Epithelial cell of proximal tubule (primary cell): ENCODE measurements at places on chromosomes 7 and 10.

DNA sequence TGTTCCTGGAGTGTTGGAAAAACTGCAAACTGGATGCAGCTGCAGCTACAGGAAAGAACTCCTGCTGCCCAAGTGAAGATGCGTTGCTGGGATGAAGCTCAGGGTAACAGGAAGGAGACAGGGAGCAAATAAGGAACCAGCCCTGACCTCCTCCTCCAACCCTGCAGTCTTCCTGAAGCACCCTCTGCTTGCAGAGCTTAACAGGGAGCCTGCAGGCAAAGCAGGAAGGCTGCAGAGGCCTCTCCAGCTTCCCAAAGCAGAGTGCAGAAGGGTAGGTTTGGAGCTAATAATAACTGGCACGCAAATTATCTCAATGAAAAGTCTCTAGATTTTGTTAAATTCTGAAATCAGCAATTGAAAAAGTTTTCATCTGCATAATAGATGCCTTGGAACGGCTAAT is 92.5 kb downstream of the SORCS1 start:
- no peak for DNase-seq

GRCh38 chr10:128078136-128078969 is 47.9 kb downstream of the MKI67 start:
- no peak for DNase-seq

DNA sequence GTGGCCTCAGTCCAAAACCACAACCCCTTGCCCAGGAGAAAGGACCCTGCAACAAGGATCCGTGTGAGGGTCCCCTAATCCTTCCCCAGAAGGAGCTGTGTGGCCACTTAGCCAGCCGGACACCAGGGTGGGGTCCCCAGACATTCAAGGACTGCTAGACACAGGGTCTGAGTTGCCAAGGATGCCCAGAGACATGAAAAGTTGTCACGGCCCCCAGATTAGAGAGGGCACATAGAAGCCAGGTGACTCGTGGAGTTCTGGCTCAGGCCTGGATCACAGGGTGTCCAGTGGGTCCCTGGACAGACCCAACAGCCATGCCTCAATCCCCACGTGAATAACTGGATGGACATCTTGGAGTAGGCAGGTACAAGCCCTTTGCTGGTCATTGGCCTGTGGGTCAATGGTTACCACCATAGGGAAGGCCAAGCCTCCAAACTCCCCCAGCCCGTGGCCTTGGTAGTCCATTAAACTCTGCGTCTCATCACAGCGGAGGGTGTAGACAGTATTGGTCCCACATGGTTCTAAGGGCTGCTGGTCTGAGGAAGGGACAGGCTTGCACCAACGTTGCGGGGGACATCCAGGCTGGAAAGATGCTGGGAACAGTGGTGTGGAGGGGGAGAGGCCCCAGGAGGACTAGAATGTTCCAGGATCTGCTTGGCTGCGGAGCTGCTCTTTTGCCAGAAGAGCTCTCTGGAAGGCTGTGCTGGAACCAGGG is 205.9 kb upstream of the PPP2R2D start:
- DNase-seq, result no peak

GRCh38 chr10:95440756-95441546 is 120.2 kb downstream of the SORBS1 start:
- no peak for DNase-seq

DNA sequence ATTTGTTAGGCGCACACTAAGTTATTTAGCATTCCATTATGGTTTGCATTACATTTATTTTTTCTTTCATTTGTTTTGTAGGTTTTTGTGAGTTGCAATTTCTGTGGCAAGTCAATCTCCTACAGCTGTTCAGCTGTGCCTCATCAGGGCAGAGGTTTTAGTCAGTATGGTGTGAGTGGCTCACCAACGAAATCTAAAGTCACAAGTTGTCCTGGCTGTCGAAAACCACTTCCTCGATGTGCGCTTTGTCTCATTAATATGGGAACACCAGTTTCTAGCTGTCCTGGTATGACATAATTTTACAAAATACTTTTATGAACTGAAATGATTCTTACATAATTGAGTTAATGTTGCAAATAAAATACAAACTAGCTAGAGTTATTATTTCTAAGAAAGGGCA is 29.5 kb downstream of the MIOS start:
- no peak for DNase-seq

DNA sequence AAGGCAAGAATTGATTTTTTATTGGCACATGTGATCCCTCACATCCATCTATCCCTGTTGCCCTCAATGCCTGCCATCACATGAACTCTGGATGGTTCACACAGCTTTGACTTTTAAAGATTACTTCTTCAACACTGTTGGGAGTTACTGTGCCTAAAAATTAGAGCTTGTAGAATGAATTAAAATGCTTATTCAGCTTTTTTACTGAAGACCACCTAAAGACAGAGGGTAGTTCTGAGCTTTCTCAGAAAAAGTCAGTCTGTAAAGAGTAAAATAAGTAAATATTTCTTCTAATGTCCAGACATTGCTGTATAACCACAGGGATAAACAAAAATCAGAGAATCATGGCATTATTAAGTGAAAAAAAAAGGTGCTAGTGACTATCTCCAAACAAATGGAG is 93.3 kb upstream of the CSTF2T start:
- DNase-seq, result no peak

GRCh38 chr10:47287365-47287802 is 12.6 kb upstream of the GDF10 start:
- DNase-seq, result no peak

- no peak for DNase-seq
These were observed 39.0 kb upstream of the KIF5B start for GRCh38 chr10:32095116-32095733.

DNA sequence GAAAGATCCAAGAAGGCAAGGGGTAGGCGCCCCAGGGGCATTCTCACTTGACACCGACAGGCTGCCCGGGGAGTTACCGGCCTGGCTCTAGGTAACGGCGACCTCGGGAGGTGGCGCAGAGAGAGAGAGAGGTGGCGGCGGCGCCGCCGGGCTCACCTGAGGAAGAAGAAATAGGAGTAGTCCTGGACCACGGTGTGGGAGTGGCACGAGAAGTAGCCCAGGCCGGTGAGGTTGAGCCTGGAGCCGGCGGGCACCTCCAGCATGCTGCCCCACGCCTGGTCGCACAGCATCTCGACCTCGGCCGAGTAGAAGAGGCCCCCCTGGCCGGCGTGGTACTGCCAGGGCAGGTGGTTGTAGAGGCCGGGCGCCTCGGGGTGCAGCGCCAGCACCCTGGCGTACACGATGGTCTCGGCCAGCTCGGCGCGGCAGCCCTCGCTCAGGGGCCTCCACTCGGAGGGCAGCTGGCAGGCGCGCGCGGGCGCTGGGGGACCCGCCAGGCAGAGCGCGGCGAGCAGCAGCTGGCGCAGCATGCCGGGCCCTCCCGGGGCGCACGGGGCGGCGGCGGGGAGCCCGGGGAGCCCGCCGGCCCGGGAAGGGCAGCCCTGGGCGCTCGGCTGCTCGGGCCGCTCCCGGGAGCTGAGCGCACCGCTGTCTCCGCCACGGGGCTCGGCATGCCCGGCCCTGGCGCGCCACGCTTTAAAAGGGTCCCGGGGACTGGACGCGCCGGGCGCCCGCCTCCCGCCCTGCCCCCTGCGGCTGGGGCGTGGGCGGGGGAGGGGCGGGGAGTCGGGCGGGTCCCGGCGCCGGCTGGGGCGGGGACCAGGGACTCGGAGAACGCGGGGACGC is at the start of gene CCDC3:
Gene CCDC3, minus strand, starts transcription at position 673 of the 846 bp plus-strand sequence. Its CDS starts 143 bp downstream, at position 530.
- DNase-seq, result no peak

- no peak for DNase-seq
These were observed 900.6 kb downstream of the KCNMA1 start for GRCh38 chr10:76736815-76737618.
